ENCODE measurements at places on chromosomes 3 and 15.
A peak's percentile ranks its signal among the peaks of the same experiment; 100 is the strongest.

GRCh38 chr15:65210770-65211481 is at the start of gene CILP:
CILP (minus strand) TSS chr15:65211473; CDS start chr15:65209755, 1,718 bp downstream.
- no peak for DNase-seq

- no peak for DNase-seq
Measured at GRCh38 chr15:68768321-68768720, 52.4 kb downstream of the ANP32A start.

- DNase-seq, result no peak
Measured at GRCh38 chr15:91409387-91409786, 309.3 kb downstream of the SV2B start.

- DNase-seq, result no peak
Measured at GRCh38 chr15:27884726-27885125, 214.4 kb downstream of the OCA2 start.

- no peak for DNase-seq
Measured at GRCh38 chr3:108152274-108152673, 61.4 kb upstream of the CD47 start.

- DNase-seq, result no peak
Measured at GRCh38 chr15:68349151-68349550, 71.6 kb downstream of the FEM1B start.

DNA sequence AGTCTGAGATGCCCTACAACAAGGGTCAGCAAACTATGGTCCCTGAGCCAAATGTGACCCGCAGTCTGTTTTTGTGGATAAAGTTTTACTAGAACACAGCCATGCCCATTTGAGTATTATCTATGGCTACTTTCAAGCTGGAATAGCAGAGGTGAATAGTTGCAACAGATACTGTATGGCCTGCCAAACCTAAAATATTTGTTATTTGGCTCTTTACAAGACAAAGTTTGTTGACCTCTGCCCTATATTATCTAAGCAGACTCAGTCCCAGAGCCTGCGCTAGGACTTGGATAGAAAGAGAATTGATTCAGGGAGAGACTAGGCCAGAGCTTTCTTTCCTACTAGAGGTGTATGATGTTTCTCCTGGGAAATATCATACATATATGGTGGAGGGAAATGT is 81.7 kb upstream of the NMNAT3 start:
- no peak for DNase-seq

DNA sequence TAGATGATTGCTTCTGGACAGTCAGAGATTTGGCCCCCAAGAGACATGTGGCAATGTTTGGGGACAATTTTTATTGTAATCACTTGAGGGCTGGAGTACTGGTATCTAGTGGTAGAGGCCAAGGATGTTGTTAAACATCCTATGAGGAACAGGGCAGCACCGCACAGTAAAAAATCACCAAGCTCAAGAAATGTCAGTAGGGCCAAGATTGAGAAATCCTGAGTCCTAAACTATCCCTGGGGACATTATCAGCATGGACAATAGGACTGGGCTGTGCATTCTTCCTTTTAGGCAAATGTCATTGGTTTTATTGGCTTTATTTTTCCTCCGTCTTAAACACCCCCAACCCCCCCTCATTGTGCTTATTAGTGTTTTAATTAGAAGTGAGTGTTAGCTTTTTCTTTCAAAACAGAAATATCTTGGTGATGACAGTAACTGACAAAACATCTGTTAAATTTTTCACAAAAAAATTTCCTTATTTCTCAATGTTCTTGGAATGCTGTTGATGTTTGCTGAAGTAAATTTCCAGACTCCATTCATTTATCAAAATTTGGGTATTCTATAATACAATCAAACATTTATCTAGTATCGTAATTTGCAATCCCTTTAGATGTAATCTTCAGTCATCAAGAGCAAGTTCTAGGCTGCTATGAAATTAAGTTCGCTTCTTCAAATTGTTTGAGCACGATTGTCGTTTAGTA is 944.4 kb downstream of the VGLL3 start:
- no peak for DNase-seq

- no peak for DNase-seq
Measured at GRCh38 chr3:152517502-152517901, 248.8 kb downstream of the MBNL1 start.

GRCh38 chr3:182045736-182046135 is 334.0 kb downstream of the SOX2 start:
- DNase-seq, result no peak

DNA sequence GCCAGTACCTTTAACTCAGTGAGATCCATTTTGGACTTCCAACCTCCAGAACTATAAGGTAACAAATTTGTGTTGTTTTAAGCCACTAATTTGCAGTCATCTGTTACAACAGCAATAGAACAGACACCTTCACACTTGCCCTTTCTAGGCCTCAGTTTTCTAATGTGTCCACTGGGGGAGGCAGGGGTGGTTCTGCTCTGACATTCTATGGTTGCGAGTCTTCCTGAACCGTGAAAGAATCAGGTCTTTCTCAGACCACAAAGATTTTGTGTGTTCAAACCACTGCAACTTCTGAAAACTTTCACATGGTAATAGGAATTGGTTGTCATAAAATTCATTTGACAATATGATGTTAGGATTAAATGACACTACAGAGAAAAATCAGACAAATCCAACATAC is 26.8 kb upstream of the CSTA start:
- no peak for DNase-seq

GRCh38 chr3:187987924-187988323 is 166.0 kb upstream of the LPP start:
- peak; percentile 60 for DNase-seq

DNA sequence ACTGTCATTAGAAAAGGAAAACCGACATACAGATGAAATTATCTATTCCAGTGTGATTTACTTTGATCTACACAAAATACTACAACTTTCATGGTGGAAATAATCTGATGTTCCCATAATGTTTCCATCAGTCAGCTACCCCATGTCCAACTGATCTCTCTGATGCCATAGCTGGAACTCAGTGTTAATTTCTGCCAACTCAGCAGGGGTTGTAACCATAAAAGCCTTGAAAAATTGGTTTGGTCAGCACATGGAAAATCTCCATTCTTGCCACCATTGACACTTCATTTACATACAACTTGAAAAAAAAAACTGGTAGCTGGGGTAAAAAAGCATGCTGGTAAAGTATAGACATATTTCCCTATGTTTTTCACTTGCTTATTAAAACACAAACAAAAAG is 1463.7 kb downstream of the OTOL1 start:
- no peak for DNase-seq

- DNase-seq, result no peak
Measured at GRCh38 chr15:31586841-31587240, 260.2 kb downstream of the KLF13 start.

GRCh38 chr3:186067360-186068242 is 41.3 kb downstream of the ETV5 start:
- DNase-seq, result no peak

DNA sequence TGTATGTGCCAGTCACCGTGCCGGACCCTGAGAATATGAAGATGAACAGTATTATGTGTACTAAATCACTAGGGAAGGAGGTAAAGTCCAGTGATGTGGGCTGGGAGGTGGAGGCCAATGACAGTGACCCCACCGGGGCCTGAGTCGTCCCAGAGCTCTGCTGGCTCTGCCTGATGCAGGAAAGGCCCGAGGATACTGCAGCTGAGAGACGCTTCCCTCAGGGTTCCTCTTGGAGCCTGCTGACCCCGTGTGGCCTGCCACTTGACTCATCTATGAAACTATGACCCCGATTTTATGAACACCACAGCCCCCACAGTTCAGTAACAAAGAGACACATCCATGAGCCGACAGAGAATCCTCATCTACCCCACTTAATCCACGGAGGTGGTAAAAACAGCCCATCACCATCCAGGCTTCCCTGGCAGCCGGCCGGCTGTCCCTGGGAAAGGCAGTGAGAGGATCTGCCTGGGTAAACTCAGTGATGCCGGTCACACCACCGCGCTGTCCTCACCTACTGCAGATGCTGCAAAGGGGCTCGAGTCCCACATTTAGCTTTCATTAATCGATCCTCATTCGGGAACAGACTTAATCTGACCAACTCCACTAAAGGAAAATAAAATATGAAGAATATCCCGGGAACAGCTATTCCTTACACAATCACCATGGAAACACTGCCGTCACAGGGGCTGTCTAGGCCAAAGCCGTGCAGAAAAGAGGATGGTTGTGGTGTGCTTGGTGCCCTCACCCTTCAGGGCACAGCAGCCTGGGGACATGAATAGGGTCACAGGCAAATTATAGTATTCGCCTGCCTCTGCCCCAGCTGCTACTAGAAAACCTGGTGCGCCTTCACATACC is 82.9 kb downstream of the ARRDC4 start:
- DNase-seq, result no peak

DNA sequence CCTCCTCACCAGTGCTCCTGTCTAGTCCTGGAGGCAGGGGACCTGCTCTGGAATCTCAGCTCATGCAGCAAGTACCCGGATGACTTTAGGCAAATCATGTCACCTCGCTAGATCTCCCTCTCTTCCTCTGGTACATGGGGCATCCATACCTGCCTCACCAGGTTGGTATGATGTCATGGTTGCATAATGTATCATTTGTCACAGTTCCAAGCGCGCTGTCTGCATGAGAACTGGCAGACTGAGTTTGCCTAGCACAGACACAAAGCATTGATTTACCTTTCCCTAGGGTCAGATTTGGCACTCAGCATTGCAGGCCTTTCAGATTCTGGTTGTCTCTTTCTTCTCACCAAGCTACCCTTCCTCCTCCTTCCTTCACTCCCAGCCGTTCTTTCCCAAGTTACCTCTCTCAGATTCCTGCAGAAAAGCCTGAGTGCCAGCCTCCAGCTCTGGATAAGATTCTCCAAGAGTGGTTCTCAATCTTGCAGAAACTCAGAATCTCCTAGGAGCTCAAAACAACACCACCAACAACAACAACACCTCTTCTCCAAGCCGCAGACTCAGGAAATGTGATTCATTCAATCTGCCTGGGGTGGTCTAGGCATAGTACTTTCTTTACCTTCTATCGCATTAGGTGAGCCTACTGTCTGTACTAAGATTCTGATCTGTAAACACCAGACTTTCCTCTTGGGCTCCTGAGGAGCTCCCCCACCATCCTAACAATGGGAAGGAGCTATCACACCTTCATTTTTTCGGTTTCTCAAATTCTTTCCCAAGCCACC is 29.5 kb downstream of the FAM43A start:
- no peak for DNase-seq

DNA sequence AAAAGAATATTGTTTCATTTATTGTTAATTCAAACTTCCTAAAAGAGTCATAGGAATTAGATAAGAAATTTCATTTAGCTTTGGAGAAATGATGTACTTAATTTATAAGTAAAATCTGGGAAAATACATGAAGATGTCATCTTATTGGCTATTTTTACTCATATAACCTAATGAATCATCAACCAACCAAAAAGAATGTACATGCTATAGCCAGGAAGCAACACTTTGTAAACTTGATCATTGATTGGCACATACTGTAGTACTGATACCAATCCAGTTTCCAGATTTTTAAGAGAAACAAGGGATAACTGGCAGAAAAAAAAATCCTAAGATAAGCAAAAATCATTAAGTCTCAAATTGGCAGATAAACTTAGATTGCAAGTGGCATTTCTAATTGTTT is 207.9 kb upstream of the CDIN1 start:
- DNase-seq, result no peak

GRCh38 chr3:117263270-117263669 is 553.7 kb downstream of the TUSC7 start:
- no peak for DNase-seq

GRCh38 chr3:116835658-116836057 is 126.1 kb downstream of the TUSC7 start:
- no peak for DNase-seq

GRCh38 chr15:58432401-58432800 is 610 bp downstream of the LIPC start:
- DNase-seq, result no peak

DNA sequence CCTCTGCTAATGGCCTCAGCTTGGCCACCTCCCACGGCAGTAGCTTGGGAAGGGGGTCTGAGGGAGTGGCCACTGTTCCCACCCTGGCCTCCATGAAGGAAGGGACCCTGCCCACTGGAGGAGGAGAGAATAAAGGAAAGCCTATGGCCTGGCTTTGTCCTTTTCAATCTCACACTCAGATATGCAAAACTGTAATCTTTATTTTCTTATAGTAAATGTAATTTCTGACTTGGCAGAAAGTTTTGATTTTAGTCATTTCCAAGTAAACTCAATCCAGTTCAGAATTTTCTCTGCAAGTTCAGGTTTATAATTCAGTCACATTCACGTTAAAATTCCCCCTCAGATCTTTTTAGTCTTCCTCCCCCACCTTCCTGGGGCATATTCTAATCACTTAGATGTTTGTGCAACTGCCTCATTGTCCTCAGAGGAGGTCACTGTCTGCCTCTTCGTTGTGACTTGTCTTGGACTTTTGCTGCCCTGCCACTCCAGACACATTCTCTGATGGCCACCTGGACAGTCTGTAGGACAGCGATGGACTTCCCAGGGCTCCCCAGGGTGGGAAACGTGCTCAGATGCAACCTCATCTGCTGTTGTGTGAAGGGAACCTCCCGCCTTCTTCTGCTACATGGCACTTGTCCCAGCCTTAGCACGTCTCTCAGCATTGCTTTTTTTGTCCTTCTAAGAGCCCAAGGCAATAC is 222.8 kb upstream of the TBL1XR1 start:
- no peak for DNase-seq

- no peak for DNase-seq
Measured at GRCh38 chr15:61720197-61720704, 340.0 kb downstream of the VPS13C start.

DNA sequence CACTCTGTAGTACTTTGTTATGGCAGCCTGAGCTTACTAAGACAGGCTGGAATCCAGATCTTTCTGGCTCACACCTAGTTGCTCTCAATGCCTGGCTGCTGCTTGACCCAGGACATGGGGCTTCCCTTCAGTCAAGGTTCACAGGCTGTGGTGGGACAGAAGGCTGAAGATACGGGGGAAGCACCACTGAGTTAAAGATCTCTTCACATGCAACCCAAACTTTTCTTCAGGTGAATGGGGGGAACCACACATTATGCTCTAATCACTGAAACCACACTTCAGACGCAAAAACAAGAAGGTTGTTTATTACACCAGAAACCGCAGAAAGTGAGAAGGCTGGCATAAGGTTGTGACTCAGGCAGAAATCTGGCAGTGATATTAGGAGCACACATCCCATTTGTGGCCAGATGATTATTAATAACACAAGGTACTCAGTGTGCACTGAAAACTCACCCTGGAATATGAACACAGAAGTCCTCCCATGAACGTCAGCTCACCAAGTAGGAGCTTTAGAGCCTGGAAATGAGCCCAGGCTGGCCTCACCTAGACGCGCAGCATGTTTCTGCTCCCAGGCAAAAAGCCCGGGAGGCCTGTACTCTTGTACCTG is 230.5 kb upstream of the CHRNA7 start:
- DNase-seq, result no peak

DNA sequence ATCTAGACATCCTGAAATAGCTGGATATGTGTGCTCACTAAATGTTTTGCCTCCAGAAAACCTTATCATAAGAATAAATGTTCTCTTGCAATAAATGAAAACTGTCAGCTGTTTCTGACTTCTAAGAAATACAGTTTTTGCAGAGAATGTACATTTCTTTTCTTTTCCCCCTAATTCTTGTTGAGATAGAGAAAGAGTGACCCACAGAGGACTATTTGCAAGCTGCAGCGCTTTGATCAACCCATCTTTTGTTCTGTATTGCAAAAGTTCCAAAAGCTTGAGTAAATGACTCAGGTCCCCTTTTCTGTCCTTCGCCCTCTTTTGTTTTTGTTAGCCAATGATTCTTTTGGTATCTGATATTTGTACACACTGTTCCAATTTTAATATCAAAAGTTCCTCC is 141.9 kb downstream of the BBX start:
- DNase-seq, result no peak
